Chondrocyte (in vitro differentiated cells): ENCODE measurements at places on chromosomes 2 and 18. TPM values are rescaled to one million over a fixed set of nuclear protein-coding genes. Genes with fewer than 3 reads are reported as not detected.

Gene RAD51AP2
- not detected in 3 replicates for total RNA-seq

- DNase-seq = no peak
Observed at GRCh38 chr2:196381464-196381863, 210.1 kb upstream of the STK17B start.

DNA sequence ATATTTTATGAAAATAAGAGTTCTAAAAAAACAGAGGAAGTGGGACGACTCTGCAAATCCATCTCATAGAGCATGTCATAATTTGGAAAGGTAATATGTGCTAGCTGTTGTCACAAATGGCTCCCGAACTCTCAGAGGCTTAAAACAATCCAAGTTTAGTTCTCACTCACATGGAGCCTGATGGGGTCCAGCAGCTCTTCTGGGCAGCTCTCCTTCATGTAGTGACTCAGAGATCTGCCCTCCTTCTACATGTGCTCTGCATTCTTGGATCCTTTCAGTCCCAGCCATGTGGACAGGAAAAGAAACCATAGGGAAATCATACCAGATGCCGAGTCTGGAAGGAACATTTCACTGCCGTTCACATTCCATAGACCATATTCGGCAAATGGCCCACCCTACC, 180.1 kb upstream of the APCDD1 start:
- no peak for DNase-seq

DNA sequence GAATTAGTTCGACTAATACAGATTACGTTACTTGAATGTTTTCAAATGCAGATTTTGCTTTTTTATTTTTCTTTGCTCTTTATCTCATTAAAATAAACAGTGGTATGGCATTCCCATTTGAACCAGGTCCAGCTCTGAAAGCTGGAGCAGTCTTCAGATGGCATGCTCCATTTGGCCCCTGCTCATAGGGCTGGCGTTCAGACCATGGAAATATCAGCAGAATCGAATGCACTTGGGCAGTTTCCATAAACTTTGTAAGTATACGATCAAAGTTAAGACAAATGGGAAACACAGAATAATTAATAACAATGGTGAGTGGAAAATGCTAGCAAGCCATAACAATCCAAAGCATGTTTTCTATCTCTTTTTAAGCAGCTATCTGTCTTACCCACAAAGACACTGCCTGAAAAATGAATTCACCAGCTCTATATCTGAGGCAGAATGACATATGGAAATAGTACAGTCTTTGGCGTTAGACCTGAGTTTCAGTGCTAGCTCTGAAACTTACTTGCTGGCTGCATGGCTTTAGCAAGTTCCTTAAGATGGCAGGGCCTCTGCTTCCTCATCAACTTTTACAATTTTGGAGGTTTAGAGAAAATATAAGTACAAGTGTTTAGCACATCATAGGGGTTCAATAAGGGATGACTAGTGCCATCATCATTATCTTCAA, 131.6 kb downstream of the BCL2 start:
- no peak for DNase-seq
